ENCODE measurements at places on chromosomes 4 and X. TPM values are rescaled to one million over a fixed set of nuclear protein-coding genes. Genes with fewer than 3 reads are reported as not detected.

Gene PASD1
- not detected for polyA plus RNA-seq

Gene MAGEB1
- polyA plus RNA-seq: not detected

DNA sequence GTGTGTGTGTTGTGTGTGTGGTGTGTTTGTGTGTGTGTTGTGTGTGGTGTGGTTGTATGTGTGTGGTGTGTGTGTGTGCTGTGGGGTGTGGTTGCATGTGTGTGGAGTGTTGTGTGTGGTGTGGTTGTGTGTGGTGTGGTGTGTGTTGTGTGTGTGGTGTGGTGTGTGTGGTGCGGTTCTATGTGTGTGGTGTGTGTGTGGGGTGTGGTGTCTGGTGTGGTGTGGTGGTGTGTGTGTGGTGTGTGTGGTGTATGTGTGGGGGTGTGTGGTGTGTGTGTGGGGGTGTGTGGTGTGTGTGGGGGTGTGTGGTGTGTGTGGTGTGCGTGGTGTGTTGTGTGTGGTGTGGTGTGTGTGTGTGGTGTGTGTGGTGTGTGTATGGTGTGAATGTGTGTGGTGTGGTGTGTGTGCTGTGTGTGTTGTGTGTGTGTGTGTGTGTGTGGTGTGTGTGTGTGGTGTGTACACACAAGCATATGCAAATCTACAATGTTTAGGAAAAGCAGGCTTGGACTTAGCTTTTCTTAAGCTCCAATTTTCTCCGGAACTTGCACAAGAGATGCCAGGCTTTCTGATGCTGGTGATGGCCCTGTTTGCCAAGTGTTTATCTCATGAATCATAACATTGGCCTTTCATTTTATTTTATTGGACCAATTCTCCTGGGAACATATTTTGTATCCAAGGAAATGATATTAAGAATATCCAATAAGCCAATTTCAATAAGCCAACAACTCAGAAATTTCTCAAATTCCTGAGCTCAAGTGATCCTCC is 148.7 kb downstream of the SPATA18 start:
- DNase-seq: no peak

GRCh38 chrX:30153881-30154260 is 61.5 kb upstream of the MAGEB2 start:
- DNase-seq: no peak

- no peak for DNase-seq
Observed at GRCh38 chr4:184102927-184103326, 114.7 kb downstream of the ENPP6 start.
